ENCODE measurements at places on chromosomes 2 and 18.

DNA sequence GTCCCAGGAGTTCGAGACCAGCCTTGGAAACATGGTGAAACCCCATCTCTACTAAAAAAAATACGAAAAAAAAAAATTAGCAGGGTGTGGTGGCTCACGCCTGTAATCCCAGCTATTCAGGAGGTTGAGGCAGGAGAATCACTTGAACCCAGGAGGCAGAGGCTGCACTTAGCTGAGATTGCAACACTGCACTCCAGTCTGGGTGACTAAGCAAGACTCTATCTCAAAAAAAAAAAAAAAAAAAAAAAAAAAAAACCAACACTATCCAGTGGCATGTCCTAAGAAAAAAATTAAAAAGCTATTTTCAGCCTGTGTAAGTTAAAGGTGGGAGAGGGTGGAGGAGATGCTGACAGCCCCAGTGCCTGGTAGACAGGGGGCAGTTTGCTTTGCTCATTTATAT, 32.2 kb upstream of the REL start:
- DNase-seq: no peak

DNA sequence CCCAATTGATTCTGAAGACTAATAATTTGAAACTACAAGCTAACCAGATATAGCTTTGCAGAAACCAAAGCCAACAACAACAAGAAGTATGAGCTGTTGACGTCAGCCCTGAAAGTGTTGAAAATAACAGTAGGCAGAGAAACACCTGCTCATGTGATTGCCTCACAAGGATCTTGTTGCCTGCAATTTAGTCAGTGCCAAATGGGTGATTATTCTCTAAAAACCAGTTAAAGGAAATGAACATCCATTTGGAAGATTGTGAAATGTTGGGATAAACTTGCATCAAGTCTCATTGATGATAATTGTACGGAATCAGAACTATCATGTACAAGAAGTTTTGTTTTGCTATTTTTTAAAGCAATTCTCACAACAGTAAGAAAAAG, 2.8 kb downstream of the CYTIP start:
- DNase-seq: no peak

GRCh38 chr18:55534547-55534946, 53.4 kb downstream of the TCF4 start:
- no peak for DNase-seq

DNA sequence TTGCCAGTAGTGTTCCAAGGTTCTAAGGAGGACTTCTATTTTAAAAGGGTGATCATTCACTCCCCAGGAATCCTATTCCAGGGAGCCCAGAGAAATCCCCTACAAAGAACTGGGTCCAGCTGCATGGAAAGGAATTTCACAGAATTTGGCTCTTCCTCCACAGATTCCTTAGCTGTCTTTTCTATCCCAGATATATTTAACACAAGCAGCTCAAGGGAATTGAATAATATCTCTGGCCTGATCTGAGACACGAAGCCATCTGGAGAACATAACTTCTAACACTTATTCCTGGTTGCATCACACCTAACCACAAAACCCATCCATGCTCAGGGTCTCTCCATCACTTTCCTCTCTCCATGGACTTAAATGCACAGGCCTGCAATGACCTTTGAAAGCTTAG, 306.7 kb upstream of the ACVR2A start:
- DNase-seq: no peak

GRCh38 chr2:129870685-129871241, 108.7 kb upstream of the RAB6C start:
- no peak for DNase-seq

DNA sequence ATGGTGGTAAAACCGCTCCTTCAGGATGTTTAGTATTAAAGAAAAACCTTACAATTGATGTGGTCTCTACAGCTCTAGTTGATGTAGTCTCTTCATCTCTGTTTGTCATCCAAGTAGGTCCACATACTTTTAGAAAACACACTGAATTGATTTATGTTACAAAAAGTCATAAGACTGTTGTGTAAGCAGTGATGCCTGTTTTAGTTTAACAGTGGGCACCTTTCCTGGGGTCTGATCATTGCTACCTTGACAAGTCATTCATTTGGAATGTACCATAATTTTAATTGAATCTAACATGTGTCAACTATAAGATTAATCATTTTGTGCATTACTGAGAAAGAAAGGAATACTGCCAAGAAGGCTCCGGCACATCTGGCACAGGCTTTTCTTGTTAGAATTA, 34.3 kb downstream of the GIGYF2 start:
- no peak for DNase-seq

- DNase-seq: no peak
Observed at GRCh38 chr2:151119374-151119773, 142.3 kb downstream of the RBM43 start.

GRCh38 chr18:51120809-51121596, 76.5 kb downstream of the MEX3C start:
- DNase-seq: no peak

DNA sequence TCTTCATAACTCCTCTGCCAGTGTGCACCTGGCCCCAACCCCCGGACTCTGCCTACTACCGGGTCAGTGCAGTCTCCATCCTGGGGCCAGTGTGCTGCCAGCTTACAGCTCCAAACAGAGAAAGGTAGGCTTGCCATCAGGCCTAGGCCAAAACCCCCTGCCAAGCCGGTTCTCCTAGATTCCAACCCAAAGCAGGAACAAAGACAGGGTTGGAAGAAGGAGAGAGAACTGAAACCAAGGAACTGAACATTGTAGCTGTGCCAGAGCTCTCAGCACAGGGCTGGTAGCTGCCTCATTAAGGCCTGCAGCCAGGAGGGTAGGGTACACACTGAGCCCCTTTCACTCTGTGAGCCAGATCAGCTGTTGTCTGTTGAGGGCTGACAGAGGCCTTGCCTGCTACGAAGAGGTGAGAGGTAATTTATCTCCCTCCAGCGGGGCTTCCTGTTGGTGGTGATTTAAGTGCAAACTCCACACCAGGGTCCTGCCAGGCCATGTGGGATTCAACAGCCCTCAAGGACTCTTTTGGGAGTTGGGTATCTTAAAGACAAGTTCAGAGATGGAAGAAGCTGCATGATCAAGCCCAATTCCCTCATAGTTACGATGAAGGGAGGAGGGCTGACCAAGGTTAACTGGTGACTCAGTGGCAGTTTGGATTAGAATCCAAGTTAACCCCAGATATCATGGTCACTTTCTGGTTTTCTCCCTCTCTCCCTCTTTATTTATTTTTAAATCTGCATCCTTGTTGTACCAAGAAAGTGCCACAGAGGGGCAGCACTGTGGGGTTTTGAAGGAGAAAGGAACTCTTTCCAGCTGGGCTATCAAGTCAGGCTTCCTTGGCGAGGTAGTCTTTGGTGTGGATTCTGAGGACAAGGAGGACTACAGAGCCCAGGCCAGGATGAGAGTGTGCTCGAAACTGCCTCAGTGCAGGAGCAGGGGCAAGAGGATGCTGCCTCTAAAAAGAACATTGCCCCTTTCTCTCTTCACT, 48.1 kb downstream of the CYRIA start:
- peak; percentile 61 for DNase-seq

GRCh38 chr2:120932472-120932871, 196.8 kb downstream of the GLI2 start:
- no peak for DNase-seq

- no peak for DNase-seq
Observed at GRCh38 chr2:66753660-66754059, 318.7 kb downstream of the MEIS1 start.

DNA sequence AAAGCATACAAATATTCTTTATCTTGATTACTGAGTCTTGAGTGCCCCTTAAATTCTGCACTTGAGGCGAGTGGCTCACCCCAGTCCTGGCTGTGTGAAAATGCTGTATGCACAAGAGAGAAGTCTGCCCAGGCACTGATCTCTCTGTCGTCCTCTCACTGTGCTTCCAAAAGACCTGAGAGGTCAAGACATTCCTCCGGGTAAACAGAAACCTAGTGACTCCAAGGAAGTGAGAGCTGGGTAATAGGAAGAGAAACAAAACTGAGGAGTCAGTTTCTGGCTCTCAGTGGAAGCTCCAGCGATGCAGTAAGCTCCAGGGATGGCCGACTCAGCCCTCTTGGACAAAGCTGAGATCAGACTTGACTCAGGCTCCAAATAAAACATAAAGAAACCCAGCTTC, 70.9 kb downstream of the AAK1 start:
- no peak for DNase-seq

- no peak for DNase-seq
Observed at GRCh38 chr2:127520424-127520823, 5.9 kb downstream of the IWS1 start.

DNA sequence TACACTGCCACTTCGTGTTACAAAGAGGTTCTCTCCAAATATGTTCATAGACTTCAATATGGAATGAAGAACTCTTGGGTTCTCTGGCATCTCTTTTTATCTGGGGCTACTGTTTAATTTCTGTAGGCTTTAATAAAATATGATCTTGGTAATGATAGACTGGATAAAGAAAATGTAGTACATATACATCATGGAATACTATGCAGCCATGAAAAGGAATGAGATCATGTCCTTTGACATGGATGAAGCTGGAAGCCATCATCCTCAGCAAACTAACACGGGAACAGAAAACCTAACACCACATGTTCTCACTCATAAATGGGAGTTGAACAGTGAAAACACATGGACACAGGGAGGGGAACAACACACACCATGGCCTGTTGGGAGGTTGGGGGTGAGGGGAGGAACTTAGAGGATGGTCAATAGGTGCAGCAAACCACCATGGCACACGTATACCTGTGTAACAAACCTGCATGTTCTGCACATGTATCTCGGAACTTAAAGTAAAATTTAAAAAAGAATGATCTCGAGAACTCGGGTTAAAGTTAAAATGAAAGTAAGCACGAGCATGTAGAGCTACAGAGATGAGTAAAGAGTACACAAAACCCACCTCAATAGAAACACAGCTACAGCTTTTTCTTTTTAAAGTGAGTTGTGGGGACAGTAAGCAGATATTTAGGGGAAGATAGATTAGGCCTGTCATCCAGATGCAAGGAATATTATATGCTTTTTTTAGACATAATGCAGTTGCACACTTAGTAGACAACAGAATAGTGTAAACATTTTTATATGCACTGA, 102.3 kb downstream of the SGPP2 start:
- DNase-seq: no peak

GRCh38 chr2:30393510-30393909, 53.5 kb upstream of the LCLAT1 start:
- no peak for DNase-seq

DNA sequence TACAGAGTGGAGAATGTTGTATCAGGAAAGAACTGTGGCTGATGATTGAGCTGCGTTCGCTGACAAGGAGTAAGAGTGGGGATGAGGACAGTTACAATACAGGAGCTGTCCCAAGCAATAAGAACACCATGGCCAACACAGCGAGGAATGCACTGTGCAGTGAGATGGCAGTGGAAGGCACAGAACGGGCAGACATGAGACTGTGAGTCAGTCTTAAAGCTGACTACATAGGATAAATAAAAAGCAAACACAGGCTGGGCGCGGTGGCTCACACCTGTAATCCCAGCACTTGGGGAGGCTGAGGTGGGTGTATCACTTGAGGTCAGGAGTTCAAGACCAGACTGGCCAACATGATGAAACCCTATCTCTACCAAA, 89.8 kb downstream of the CABYR start:
- DNase-seq: no peak

- no peak for DNase-seq
Observed at GRCh38 chr2:96832754-96833507, 10.9 kb downstream of the ANKRD23 start.

DNA sequence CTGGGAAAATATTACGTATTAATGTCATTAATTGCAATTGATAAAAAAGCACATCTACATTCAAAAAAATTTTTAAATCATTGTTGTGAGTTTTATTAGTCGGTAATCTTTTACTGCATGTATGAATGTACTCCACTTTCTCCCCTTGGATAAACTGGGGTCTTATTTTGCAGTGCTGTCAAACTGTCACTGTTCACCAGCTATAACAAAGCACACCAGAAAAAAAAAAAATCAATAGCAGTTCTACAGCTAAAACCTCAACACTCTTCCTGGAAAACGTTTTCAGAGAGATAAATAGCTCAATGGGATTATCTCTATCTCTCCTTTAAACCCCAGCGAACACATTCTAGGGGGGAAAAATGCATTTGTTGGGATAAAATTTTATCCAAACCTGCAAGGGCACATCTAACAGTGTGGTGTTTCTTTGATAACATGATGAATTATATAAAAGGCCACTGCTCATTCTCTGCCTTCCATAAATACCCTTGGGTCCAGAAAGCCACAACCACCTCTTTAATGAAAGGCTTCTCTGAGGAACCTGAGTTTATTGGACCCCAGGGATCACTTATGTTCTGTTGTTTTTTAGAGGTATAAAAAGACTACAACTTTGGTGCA, 219.9 kb downstream of the CDH20 start:
- no peak for DNase-seq

DNA sequence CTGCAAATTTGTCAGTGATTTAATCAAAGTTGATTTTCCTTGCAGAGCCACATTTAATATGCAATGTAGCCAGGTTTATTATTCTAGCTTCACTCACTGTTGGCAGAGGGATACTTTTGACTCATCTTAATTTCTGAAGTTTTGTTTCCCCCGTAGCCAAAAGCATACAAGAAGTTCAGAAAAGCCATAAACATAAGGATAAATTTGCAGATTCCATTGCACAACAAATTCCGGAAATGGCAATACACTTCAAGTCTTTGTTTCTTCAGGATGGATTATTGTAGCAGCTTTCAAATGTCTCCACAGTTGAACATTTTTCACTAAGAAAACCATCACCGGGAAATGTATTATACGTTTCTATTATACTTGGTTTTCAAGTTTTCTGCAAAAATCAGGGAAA, 88.0 kb upstream of the ZCCHC2 start:
- no peak for DNase-seq

GRCh38 chr2:101843048-101843447, 145.5 kb downstream of the MAP4K4 start:
- no peak for DNase-seq

- DNase-seq: no peak
Observed at GRCh38 chr2:222332116-222332515, 33.3 kb upstream of the PAX3 start.

- no peak for DNase-seq
Observed at GRCh38 chr2:64354857-64355680, 98.9 kb upstream of the LGALSL start.

GRCh38 chr18:46502444-46502843, 154.6 kb downstream of the LOXHD1 start:
- no peak for DNase-seq

DNA sequence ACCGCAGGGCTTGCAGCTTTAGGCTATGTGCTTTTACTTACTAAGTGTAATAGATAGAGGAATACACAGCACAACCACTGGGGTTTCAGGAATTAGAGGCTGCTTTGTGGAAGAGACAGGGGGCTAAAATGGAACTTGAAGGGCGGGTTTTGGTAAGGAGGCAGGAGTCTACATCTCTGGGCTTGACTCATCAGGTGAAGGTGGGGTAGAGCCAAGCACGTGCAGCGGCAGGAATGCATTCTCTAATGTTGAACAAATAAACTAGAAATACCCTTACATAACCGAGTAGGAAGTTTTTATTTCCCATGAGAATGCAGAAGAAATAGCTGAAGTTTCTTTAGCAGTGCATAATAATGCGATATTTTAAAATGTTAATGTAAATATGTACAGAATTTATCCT, 673.8 kb upstream of the SALL3 start:
- DNase-seq: no peak

GRCh38 chr2:70988151-70988550, 6.5 kb downstream of the TEX261 start:
- DNase-seq: no peak

Data from midbrain (tissue), 1 donor.